Cerebellar cortex (tissue), 1 donor: ENCODE measurements at places on chromosomes 13 and 19.

DNA sequence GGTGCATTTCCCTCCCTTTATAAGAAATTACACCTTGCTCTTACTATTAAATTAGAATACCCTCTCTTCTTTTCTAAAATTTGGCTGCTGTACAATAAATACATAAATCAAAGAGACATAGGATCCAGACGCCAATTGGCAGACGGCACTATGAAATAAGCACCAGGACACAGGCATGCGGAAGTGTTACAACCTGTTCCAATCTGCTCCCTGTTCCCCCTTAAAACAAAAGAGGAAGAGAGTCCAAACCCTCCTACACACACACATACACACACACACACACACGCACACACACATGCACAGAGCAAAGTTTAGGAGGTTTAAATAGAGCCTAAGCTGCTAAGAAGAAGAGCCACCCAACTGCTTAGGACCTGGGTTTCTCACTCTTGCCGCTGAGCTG is 75.6 kb upstream of the ZNF507 start:
- no peak for DNase-seq

GRCh38 chr13:114077933-114078325 is 54.5 kb downstream of the RASA3 start:
- DNase-seq = peak; percentile 69

DNA sequence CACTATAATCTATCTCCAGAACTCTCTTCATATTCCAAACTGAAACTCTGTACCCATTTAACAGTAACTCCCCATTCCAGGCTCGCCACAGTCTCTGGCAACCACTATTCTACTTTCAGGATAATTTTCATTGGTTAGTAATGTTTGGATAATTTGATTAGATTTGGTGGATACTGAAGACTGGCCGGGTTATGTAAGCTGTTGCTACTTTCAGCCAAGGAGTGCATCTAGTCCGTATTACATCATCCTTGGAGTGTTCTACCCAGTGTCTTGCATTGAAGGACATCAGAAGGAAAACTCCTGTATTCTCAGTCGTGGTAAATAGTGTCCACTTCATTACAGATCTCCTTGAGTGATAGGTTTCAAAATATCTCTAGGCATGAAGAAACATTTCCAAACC is 60.5 kb downstream of the PCCA start:
- no peak for DNase-seq

- DNase-seq = no peak
Measured at GRCh38 chr13:73939603-73940002, 194.6 kb downstream of the KLF12 start.

DNA sequence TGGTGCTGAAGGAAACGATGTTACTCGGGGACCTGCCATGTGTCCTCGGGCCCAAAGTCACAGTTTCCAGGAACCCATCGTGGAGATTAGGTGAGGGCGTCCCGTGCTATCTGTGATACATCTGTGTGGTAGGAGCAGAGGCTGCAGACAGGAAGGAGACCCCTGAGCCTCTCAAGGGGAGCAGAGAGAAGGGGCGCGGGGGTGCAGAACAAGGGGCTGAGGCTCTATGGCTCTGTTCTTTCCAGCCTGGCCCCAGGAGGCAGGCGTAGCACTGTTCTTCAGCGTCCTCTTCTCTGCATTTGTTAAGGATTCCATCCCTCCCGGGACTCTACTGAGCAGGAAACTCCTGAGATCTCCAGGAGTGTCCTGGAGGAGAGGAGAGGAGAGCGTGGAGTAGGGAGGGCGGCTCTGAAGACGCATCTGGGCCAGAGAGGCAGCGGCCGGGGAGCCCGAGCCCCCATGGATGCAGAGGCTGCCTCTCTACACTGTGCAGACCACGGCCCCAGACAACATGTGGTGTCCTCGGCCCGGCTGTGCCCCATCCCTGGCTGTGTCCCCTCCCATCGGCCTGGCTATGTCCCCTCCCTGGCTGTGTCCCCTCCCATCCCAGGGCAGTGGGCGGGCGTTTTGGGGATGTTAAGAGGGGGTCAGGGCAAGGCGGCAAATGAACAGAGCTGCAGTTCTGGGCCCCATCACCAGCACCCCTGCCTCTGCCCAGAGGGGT is 118.0 kb downstream of the ATP11A start:
- no peak for DNase-seq

GRCh38 chr13:40813667-40814454 is 24.4 kb downstream of the SLC25A15 start:
- DNase-seq = peak; percentile 14

DNA sequence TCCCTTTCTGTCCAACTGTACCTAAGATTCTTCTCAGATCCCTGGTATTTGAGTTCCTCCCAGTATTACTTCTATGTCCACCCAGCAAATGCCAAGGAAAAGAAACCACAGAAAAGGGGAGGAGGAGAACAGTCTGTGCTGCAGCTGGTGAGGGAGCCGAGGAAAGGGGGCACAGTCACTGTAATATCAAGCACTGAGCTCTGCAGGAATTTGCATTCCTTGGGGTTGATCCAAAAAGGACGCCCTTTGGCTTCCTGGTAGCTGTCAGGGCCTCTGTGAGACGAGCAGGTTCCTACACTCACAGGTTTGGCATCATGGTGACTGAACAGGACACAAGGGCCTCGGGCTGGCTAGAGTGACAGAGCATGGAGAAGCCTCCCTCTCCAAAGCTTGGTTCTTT is 273.4 kb downstream of the NHLRC3 start:
- DNase-seq = no peak

GRCh38 chr13:97982286-97982685 is 28.8 kb downstream of the IPO5 start:
- no peak for DNase-seq

DNA sequence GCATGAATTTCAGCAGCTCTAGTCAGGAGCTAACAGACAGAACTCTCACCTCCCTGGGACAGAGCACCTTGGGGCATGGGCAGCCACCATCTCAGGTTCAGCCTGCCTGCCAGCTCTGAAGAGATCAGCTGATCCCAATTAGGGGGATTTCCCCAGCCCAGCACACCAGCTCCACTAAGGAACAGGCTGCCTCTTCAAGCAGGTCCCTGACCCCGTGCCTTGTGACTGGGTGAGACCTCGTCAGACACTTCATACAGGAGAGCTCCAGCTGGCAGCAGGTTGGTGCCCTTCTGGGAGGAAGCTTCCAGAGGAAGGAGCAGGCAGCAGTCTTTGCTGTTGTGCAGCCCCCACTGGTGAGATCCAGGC is 84.5 kb upstream of the UFM1 start:
- DNase-seq = no peak

DNA sequence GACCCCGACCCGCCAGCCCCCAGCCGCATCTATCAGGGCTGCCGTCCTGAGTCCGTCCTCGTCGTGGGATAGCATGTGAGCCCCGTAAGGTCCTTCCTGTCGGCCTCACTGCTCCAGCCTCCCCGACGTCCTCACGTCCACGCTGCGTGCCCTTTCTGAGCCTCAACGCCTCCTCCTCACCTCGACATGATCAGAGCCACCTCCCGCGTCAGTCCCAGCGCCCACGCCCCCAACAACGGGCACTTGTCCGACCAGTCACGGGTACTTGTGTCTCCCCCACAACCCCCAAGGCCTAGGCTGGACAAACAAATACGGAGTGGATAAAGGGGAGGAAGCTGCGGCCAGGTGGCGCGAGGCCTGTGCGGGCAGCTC is 665 bp downstream of the ZNF497 start:
- DNase-seq = no peak

DNA sequence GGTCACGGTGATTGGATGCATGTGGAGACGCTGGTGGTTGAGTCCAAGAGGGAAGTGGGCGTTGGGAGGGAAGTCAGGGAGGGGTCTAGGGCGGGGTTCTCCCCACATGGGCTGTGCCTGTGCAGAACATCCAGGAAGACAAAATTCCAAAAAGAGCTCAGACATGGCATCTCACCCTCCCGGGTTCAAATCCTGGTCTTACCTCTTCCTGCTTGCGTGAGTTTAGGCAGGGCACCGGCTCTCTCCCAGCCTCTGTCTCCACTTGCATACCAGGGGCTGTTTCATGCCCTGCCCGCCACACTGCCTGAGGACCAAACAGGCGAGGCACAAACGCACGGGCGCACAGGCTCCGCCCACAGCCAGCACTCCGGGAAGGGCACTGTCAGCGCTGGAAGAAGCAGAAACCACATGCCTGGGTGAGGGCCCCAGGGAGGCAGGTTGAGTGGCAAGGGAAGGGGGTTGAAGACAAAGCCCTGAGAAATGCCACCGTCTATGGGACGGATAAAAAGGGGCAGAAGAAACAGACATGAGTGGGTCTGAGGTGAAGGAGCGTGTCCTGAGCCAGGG is 123.6 kb upstream of the SOX1 start:
- DNase-seq = no peak

GRCh38 chr13:106691341-106691740 is 123.4 kb upstream of the ARGLU1 start:
- no peak for DNase-seq

DNA sequence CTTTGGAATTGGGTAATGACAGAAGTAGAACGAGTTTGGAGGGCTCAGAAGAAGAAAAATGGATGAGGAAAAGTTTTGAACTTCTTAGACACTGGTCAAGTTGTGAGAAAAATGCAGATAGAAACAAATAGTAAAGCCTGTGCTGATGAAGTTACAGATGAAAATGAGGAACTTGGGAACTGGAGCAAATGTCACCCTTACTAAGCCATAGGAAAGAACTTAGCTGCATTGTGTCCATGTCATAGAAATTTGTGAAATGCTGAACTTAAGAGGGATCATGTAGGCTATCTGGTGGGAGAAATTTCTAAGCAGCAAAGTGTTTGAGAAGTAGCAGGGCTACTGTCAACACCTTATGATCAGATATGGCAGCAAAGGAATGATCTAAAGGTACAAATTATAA is 289.2 kb upstream of the PCDH9 start:
- DNase-seq = no peak

DNA sequence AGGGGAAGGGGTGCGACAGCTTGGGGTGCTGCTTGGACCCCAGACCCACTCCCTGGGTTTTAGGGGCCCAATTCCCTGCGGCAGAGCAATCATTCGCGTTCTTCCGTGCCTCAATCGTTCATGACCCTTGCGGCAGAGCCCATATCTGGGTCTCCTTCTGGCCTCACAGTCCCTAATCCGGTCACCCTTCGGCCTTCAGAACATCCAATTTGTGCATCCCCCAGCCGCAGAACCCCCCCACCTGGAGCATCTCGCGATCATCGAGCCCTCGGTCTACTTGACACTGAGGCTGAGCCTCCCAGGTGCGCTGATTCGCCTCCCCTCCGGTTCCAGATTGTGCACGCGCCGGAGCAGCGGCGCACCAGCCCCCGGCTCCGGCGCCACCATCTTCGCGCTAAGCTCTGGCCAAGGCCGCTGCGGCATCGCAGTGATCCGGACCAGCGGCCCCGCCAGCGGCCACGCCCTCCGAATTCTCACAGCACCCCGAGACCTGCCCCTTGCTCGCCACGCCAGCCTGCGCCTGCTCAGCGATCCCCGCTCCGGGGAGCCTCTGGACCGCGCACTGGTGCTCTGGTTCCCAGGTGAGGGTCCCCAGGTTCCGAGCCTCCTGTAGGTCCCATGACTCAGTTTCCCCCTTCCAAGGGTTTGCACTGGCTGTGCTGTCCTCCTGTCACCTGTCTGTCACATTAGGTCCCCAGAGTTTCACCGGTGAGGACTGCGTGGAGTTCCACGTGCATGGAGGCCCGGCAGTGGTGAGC is 501 bp downstream of the GTPBP3 start:
- peak; percentile 25 for DNase-seq

DNA sequence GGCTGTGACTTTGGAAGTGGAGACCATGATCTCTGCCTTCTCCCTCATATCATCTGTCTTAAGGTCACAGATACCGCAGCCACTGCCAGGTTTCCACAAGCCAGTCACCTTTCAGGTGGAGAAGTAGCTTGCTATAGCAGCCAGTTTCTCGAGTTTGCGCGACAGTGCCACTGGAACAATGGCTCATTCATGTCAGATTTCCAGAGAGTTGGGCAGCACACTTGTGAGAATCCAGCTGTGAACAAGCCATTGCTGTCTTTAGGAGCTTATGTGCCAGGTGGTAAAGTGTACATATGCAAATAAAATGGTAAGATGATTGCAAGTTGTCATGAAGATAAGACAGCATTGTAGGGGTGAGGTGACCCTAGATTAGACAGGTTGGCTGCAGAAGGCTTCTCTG is 22.3 kb downstream of the GARRE1 start:
- DNase-seq = no peak

- DNase-seq = no peak
Measured at GRCh38 chr13:78004821-78005220, 86.2 kb upstream of the EDNRB start.

DNA sequence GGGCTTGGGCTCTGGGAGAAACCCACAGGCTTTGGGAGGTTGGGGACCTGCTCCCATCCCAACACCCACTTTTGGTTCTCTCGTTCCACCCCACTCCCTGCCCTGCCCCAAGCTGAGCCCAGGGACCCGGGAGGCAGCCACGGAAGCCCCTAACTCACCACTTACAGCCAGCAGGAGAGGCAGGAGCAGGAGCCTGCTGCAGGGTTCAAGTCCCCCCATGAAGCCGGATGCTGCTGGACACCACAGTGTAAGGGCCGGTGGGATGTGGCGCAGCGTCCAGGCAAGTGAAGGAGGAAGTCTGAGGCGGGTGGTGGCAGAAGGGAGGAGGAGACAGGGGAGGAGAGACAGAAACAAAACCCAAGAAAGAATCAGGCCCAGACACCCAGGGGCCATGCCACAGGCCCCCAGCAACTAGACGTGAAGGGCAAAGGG is at the start of gene TYROBP:
Gene TYROBP, minus strand, starts transcription at position 286 of the 432 bp plus-strand sequence. Its CDS starts 67 bp downstream, at position 219.
- DNase-seq = no peak

- no peak for DNase-seq
Measured at GRCh38 chr13:59229861-59230260, 933.9 kb downstream of the DIAPH3 start.

GRCh38 chr19:46732172-46732938 is 13.5 kb upstream of the FKRP start:
- no peak for DNase-seq

DNA sequence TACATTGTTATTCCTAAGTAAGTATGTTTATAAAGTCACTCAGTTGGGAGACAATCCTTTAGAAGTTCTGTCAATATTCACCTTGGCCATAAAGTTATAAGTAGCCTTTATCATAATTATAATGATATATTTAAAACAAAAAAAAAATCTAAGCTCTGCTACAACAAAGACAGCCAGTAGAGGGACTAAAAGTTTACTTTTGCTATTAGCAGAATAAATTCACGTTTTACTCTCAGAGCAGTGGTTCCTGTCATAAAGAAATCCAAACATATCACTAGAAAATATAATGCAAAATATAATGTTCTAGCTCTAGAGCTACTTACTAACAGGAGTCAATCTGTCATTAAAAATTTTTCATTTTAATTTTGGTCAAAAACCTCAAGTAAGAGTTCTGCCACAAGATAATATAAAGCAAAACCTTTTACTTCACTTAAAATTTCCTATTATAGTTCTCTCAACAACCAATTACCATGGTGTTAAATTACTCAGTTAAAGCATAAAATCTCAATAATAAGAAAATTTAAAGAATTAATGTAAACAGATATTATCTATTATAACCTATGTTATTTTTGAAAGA is 17.7 kb downstream of the INTS6 start:
- DNase-seq = no peak

GRCh38 chr13:114078461-114079451 is 53.7 kb downstream of the RASA3 start:
- DNase-seq = no peak

DNA sequence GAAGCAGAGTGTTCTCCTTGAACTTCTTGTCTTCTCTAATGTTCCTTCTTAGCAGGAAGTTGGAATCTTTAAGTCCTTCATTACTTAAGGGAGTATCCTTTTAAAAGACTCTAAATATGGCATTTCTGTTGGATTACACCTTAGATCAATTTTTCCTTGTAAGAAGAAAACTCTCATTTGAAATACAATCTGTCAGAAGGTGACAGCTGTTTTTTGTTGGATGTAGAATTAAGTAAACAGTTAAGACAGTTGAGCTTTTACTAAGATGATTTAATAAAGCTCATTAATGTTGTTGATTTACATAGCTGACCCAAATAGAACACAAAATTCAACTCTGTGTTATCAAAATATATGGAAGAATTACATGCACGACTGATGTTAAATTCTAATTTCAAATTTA is 16.7 kb upstream of the MBNL2 start:
- DNase-seq = no peak
